ENCODE measurements at places on chromosomes 5 and 9.

DNA sequence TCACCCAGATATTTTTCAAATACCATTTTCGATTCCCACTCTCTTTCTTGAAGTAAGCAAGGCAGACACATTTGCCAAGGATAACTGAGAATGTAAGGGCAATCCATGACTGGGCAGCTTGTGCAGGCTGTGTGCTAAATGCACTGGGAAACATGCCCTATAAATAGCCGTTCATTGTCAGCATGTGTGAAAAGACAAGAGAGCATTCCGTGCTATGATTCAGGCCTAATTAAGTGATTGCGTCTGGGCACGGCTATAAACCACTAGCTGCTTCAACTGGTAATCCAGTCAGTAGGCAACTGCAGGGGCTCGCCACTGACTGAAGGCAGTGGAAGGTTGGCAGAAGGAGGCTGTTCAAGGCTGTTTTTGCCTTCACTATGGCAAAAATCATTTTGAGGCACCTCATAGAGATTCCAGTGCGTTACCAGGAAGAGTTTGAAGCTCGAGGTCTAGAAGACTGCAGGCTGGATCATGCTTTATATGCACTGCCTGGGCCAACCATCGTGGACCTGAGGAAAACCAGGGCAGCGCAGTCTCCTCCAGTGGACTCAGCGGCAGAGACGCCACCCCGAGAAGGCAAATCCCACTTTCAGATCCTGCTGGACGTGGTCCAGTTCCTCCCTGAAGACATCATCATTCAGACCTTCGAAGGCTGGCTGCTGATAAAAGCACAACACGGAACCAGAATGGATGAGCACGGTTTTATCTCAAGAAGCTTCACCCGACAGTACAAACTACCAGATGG lies at the start of gene HSPB3:
HSPB3 (plus strand) TSS at position 287 of the 745 bp plus-strand sequence; CDS start at position 378, 91 bp downstream.
- peak; percentile 74 for DNase-seq

DNA sequence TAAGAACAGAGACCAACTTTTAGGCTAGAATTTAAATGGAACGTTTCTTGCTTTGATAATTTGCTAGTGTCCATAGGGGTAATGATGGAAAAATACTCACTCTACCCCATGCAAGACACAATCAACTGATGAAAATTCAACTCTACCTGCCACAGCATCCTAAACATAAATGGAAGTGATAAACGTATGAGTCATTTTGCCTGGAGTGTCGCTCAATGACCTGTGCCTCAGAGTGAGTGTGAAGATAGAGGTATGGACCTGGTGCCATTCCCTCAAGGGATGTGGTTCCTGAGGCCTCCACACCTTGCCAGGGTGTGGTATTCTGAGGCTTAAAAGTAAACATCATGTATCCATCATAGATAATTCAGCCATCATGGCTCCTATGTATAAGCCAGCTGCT lies 14.0 kb downstream of the ARL14EPL start:
- DNase-seq: no peak

DNA sequence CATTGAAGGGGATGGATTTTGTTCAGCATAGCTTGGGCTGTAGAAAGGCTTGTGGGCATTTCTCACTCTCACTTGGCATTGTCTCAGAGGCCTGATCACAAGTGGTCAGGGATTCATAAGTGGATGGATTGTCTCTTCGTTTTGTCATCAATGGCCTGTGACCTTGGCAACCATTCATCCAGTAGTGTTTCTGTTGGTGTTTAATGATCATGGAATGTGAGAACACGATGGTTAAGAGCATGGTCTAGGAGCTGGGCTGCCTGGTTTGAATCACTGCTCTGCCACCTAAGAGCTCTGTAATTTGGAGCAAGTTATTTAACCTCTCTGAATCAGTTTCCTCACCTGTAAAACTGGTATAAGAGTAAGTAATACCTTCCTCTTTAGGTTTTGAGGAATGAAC lies 430.1 kb upstream of the MEF2C start:
- no peak for DNase-seq

DNA sequence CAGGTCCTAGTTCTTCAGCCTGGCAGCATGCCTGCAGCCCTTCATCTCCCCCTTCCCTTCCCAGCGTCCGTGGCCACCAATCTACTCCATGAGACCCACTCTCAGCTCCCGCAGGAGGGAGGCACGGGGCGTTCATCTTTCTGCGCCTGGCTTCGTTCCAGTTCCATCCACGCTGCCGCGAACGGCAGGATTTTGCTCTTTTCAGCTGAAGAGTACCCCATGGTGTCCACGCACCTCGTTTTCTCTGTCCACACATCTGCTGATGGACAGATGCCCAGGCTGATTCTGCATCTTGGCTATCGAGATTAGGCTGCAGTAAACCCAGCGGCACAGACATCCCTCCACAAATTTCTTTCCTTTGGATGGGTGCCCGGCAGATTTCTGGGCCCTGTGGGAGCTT lies 30.5 kb upstream of the NKD2 start:
- DNase-seq: no peak

DNA sequence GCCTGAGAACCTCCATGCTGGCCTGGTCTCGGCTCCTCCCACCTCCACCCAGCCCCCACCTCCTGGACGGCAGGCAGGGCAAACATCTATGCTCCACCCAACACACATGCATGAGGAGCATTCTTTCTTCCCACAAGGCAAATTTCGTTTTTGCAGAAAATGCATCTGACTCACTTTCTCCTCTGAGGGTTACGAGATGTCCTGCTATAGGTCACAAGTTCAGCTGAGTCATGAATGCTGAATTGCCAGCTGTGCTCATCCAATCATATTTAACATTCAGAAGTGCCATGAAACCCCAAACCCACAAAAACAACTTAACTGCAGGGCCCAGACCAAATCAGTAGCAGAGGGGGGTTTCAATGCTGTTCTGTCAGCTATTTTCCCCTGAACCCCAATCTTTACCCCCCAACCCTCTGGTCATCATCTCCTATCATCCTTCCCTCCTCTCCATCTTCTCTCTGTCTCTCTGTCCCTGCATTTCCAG lies 39.0 kb upstream of the OSMR start:
- DNase-seq: no peak

DNA sequence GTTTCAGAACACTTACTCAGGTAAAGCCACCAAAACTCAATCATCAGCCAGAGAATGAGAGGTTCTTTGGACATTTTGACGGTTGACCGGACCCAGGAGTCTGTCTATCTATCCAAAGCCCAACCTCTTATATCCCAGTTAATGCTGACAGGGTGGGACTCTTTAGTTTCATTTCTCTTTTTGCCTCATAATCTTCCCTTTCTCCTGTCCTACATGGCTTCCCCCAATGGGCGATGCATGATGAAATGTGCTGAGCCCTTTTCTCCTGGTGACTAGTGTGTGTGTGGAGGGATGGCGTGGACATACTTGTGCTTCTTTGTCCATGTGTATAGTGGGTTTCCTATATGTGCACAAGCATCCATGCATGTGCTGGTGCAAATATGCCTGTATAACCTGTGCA lies at the start of gene TIMD4:
TIMD4 (minus strand) TSS at position 102 of the 400 bp plus-strand sequence; CDS start at position 74, 28 bp downstream.
- DNase-seq: no peak

DNA sequence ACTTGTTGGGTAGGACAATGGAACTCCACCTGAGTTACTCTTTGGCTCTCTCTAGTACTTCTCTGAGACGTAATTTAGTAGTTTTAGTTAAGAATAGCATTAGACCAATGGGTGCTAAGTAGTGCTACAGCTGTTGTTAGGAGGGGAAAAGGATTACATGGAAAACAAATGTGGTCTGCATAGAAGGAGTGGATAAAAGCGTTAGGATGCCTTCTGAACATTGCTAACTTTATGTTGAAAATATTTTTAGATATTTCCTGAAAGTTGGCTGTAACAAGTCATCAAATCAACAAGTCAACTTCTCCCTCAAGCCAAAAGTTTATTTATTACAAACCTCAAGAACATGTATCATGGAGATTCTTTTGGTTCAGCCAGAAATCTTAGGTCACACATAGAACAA lies 409.5 kb upstream of the MEF2C start:
- no peak for DNase-seq

GRCh38 chr5:176904276-176904675 lies 5.1 kb upstream of the HK3 start:
- DNase-seq: no peak

GRCh38 chr9:38046661-38047300 lies 22.2 kb downstream of the SHB start:
- no peak for DNase-seq

DNA sequence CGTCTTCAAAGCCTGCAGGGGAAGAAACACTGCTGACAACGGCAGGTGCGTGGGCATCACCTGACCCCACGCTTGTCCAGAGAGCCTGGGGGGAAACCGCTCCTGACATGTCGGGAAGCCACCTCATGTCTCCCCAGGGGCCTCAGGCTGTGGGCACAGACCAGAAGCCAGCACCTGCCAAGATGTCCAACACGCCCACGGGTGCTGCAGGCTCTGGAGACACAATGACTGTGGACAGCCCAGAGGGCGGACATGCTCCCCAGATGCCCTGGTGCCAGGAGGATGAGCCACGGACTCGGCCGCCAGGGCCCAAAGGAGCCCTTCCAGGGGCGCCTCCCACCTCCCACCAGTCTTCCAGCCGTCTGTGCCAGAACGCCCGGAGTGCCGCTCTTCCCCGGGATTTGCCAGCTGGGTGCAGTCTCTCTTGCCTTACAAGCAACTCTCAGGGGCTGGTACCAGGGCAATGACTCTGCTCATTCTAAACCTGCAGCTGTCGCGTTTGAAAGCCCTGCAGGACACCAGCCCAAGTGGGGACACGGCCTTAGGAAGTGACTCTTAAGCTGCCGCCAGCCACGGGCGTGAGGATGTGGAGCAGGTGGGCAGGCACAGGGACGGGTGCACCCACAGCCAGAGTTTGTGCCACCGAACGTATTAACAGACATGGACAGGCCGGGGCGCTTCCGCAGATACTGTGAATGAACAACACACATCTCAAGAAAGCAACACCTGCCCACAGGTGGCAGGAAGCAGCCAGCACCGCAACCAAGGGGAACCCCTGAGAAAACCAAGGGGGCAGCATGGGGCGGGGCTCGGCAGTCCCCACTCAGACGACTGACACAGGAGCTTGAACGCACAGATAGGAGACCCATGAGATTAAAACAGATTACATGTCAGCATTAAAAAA lies 6.8 kb upstream of the LHX3 start:
- DNase-seq: no peak

GRCh38 chr9:118975736-118976135 lies 393.5 kb downstream of the BRINP1 start:
- DNase-seq: no peak

GRCh38 chr5:6286404-6286803 lies 91.9 kb downstream of the MED10 start:
- no peak for DNase-seq

DNA sequence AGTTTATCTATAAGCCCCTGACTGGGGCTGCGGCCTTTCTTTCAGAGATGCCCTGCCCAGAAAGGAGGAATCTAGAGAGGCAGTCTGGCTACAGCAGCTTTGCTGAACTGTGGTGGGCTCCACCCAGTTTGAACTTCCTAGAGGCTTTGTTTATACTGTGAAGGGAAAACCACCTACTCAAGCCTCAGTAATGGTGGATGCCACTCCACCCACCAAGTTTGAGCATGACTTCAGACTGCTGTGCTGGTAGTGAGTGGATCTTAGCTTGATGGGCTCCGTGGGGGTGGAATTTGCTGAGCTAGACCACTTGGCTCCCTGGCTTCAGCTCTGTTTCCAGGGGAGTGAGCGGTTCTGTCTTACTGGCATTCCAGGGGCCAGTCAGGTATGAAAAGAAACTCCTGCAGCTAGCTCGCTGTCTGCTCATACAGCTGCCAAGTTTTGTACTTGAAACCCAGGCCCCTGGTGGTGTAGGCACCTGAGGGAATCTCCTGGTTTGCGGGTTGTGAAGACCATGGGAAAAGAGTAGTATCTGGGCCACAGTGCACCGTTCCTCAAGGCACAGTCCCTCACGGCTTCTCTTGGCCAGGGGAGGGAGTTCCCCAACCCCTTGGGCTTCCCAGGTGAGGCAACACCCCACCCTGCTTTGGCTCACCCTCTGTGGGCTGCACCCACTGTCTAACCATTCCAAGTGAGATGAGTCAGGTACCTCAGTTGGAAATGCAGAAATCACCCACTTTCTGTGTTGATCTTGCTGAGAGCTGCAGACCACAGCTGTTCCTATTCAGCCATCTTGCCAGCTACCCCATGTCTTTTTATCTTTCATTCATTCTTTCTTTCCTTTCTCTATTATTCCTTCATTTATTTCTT lies 211.8 kb upstream of the C9orf72 start:
- DNase-seq: no peak

DNA sequence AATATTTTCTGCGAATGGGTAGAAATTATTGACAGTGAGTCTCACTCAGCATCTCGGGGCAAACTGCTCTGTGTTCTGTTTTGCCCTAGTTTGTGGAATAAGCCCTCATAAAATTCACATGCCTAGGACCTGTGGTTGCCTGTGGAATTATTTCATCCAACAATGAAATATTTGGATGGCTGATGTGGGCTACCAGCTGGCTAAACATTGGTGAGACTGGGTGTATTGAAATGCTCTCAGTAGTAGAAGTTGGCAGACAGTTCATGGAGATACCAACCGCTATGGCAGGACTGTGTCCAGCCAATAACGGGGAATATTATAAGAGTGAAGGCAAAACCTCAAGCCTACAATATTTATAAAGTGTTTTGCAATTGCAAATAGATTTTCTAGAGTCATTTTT lies 344.1 kb upstream of the RPS23 start:
- no peak for DNase-seq

DNA sequence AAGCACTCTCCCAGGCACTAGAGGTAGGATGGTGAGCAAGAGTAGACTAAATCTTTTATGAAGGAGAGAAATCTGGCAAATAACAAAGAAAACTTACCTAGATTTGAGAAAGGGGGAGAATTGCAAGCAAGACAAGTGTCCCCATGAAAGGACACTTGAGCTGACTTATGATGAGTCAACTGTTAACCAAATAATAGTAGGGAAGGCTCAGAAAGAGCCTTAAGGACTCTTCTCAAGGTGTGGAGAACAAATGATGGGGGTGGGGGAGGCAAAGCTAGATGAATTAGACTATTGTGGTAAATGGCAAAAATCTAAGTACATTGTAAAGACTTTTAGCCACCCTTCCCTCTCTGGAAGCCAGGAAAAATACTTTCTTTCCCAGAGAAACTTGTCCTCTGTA lies 77.6 kb upstream of the RASA1 start:
- no peak for DNase-seq

DNA sequence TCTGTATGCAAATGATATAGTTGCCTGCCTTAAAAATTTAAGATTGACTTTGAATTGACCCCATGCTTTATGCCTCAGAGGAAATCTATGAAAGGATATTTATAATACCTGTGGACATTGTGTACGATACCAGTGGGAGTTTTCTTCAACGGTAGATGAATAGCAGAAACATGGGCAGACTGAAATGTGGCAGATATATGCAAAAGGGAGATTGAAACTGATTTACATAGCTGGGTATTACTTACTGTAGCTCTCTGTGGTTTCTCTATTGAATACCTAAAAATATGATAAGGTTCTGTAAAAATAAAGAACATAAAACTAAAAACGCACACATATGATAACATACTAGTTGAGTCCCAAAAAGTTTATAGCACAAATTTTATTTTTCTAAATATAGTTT lies 345.2 kb upstream of the PCSK5 start:
- no peak for DNase-seq

- DNase-seq: no peak
Observed at GRCh38 chr5:63760965-63761364, 201.3 kb downstream of the HTR1A start.

- DNase-seq: no peak
Observed at GRCh38 chr9:136742591-136743391, at the start of gene LCN10. Gene LCN10 (minus strand): TSS chr9:136742940. CDS start chr9:136742903, 37 bp downstream.
